MV-4-11 (cell line): ENCODE measurements at places on chromosomes 2 and 18.

- no peak for DNase-seq
Observed at GRCh38 chr18:36533446-36534153, 236.1 kb downstream of the FHOD3 start.

- no peak for DNase-seq
Observed at GRCh38 chr2:75698918-75699317, 11.8 kb downstream of the GCFC2 start.

- peak; percentile 56 for DNase-seq
Observed at GRCh38 chr2:46876741-46877384, 38.7 kb downstream of the MCFD2 start.

GRCh38 chr2:127645395-127646291 is at the start of gene GPR17:
Gene GPR17, plus strand, starts transcription at chr2:127646153. Its CDS starts 4,583 bp downstream, at chr2:127650736.
- DNase-seq = no peak

GRCh38 chr2:217149087-217149660 is 289.3 kb upstream of the TNP1 start:
- DNase-seq = no peak

DNA sequence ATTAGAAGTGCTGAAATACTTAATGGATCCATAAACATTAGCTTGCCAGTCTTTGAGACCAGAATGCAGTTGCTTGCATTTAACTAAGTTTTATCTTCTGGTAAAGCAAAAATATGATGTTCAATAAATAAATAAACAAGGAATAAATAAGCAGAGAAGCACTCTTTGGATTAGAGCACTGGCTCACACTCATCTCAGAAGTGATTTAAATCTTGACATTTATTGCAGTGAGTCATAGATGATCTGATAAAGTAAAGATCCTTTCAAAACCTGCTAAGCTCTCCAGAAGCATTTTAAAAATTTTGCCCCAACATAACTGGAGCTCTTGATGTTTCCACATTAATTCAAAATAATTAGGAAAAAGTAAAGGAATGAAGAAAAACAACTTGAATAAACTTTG is 66.8 kb downstream of the KYNU start:
- no peak for DNase-seq
